ENCODE measurements at places on chromosomes 7 and 10.

- DNase-seq: no peak
These were observed 82.5 kb downstream of the SDHAF3 start for GRCh38 chr7:97200018-97200417.

- no peak for DNase-seq
These were observed 39.1 kb downstream of the PODXL start for GRCh38 chr7:131517218-131517923.

DNA sequence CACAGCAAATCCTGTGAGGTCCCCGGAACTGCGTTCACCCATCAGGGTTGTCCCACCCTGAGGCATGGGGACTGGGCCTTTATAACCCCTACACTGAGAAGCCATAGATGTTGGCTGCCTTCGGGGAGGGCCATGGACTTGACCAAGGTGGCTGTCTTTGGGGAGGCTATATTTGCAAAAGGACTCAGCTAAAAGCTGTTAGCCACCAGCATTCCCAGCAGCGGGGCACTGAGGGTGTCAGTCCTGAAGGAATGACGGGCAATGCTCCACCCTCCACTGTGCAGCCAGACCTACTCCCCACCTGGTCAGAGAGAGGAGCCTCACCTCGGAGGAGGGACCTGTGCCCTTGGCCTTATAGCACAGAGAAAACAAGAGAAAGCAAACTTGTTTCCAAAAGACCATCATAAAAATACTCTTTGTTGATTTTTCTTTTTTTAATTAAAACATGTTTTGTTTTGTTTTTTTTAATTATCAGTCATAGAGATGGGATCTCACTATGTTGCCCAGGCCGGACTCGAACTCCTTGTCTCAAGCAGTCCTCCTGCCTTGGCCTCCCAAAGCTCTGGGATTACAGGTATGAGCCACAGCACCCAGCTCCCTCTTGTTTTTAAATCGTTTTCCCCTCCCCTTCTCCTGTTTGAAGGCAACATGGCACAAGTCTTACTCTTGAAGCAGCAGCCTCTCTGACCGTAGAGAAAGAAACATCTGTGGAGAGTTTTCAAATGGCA is 26.7 kb upstream of the CUX1 start:
- no peak for DNase-seq

GRCh38 chr7:23523486-23524075 is 8.2 kb downstream of the TRA2A start:
- DNase-seq: no peak

- DNase-seq: no peak
These were observed 140.7 kb downstream of the PFKFB3 start for GRCh38 chr10:6343305-6344010.

- DNase-seq: peak; percentile 31
These were observed 65.6 kb downstream of the TWIST1 start for GRCh38 chr7:19051767-19052375.

DNA sequence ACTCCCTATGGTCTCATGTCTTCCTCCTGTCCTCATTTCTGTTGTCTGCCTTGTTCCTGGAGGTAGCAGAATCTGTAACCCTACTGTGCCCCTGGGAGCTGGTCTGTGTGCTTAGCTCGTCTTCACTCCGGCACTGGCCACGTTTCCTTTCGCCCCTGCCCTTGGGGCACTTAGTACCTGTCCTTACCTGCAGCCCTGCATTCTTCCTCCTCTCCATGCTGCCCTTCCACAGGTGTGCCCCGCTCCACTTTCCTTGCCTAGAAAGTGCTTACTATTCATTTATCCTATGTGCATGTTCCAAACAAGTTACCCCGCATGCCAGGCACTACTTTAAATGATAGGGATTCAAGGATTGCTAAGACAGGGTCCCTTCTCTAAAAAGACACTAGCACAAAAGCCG is 199.9 kb upstream of the ZMIZ1 start:
- DNase-seq: no peak

DNA sequence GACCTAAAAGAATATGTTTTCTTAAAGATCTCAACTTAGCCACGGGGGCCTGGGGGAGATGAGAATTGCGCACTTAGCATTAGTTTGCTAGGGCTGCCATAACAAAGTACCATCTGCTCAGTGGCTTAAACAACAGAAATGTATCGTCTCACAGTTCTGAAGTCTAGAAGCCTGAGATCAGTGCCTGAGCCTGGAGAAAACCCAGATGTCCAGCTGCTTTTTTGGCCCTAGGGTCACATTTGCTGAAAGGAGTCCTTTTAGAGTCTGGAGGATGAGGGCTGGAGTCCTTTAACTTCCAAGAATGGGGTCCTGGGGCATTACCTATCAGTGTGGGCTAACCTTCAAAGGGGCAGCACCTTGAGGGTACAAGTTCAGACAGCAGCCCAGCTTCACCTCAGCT is 48.2 kb downstream of the SMURF1 start:
- DNase-seq: no peak

- DNase-seq: no peak
These were observed 5.7 kb downstream of the AUTS2 start for GRCh38 chr7:69603937-69604494.

DNA sequence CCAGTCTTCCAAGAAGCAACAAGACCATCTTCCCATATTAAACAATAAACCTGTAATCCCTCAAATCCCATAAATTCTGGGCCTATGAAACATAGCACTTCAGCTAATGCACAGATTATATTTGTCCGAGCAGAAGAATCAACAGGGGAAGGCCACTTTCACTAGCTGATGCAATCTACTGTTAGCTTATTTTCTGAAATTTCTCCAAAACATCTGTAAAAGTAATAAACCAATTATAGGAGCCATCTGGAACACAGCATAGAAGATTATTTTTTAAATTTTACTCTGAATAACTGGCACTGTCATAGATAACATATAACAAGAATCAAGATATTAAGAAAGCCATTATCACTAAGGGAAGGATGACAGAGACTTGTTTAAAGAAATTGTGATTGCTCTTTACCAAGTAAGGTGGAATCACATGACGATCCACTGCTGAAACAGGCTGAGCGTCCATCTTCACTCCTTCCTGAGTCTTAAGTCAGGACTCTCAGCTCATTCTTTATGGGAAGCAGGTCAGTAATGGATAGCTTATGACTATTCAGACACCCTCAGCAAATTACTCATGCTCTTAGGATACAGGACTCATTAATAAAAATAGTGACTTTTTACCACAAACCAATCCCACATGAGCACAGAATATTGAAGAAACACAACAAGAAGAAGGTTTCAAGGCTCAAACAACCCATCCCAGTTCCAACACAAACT is 719.5 kb downstream of the XPNPEP1 start:
- no peak for DNase-seq

GRCh38 chr7:139639563-139639962 is 116.1 kb downstream of the CLEC2L start:
- DNase-seq: no peak

GRCh38 chr10:70493660-70494234 is 15.2 kb downstream of the PALD1 start:
- no peak for DNase-seq

- no peak for DNase-seq
These were observed 44.1 kb downstream of the HGF start for GRCh38 chr7:81725812-81726127.

- DNase-seq: no peak
These were observed 19.1 kb upstream of the VWDE start for GRCh38 chr7:12422554-12423320.

GRCh38 chr10:33484787-33485186 is 150.3 kb upstream of the NRP1 start:
- no peak for DNase-seq

DNA sequence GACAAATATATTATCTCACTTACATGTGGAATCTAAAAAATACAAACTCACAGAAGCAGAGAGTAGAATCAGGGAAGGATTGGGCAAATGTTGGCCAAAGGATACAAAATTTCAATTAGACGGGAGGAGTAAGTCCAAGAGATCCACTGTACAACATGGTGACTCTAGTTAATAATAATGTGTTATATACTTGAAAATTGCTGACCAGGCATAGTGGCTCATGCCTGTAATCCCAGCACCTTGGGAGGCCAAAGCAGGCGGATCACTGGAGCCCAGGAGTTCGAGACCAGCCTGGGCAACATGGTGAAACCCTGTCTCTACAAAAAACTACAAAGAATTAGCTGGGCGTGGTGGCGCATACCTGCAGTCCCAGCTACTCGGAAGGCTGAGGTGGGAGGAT is 16.4 kb downstream of the MTERF1 start:
- no peak for DNase-seq

- no peak for DNase-seq
These were observed 31.5 kb downstream of the TMEM248 start for GRCh38 chr7:66952343-66953043.

DNA sequence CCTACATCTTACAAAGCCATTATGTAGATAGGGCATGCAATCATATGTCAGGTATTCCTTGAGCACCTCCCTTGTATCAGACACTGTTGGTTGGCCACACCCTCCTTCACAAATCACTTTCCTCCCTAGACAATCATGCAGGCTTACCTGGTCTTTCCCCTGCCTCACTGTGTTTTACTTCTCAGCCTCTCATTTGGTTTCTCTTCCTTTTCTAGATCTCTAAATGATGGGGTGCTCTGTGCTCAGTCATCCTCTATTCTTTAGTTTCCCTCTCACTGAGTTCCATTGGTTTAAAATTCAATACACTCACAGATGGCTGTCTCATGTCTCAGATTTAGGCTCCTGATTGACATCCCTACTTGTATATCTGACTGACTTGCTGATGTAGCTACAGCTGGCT is 31.4 kb downstream of the ANK3 start:
- no peak for DNase-seq

DNA sequence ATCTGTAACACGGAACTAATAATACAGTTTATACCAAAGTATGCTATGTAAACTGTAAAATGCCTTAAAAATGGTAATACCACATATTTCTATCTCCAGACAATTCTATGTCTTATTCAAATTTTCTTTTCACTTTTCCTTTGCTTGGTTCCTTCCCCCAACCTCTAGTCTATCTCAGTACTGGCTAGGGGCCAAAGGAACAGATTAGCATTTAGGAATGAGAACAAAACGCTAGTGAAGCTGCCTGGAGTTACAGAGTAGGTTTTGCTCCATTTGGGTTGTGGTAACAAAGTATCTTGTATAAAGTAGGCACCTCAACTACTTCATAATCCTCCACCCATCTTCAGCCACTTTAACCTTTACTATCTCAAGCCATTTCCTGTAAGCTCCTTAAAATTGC is 94.1 kb downstream of the HBP1 start:
- no peak for DNase-seq

DNA sequence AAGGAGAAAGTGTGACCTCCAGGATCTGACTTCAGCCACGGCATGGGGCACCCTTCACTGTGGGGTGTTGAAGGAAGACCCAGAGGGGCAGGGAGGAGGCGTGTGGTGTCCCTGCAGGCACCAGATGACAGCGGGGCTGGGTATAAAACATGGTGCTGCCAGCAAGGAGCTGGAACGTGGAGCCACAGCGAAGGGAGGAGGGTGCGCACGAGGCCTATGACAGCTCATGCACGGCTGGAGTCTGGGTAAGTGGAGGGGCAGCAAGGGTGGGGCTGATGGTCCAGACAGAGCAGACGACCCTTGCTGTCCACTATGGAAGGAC is 27.8 kb upstream of the FOXL3 start:
- DNase-seq: no peak

Data from activated naive CD4-positive, alpha-beta T cell treated with anti-CD3 and anti-CD28 coated beads, Interleukin-2, amount 50 U/mL, for 72 hours (primary cell).